Stimulated activated CD4-positive, alpha-beta T cell treated with anti-CD3 and anti-CD28 coated beads, Interleukin-2, amount 100 ng/mL, for 4 hours (primary cell): ENCODE measurements at places on chromosomes 7 and 10.
A peak's percentile ranks its signal among the peaks of the same experiment; 100 is the strongest.

DNA sequence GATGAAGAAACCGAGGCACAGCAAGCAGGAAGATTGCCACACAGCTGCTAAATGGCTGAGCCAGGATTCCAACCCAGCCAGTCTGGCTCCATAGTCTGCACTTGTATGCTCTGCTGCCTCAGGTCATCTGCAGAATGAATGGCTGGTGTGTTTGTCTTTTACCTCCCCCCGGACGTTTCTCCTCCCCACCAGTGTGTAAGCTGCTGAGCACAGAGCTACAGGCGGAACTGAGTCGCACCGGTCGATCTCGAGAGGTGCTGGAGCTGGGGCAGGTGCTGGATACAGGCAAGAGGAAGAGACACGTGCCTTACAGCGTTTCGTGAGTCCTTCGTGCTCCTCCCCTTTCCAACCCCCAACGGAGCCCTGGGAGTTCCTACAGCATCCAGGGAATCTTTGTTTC lies 2.6 kb downstream of the CNPY4 start:
- no peak for DNase-seq

- DNase-seq: no peak
Observed at GRCh38 chr10:90398566-90398965, 459.3 kb downstream of the HTR7 start.

- DNase-seq: no peak
Observed at GRCh38 chr7:46209611-46210388, 288.7 kb upstream of the IGFBP3 start.

GRCh38 chr10:44047361-44047760 lies 337.5 kb downstream of the CXCL12 start:
- no peak for DNase-seq

DNA sequence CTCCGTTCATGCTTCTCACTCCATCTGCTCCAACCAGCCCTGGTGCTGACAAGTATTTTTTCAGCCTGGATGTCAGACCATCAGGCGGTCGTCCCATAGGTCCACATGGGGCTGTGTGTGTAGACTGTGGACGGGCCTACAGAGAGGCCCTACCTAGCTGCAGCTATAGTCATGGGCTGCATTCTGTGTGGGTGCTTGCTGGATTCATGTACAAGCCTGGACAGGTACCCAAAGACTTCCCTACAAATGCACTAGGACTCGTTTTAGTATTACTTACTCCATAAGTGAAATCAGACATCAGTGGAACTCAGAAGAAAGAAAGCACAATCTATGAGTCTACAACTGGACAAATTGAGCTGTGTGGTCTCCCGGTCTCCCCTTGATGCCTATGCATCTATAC lies 146.8 kb downstream of the PKD1L1 start:
- DNase-seq: no peak

DNA sequence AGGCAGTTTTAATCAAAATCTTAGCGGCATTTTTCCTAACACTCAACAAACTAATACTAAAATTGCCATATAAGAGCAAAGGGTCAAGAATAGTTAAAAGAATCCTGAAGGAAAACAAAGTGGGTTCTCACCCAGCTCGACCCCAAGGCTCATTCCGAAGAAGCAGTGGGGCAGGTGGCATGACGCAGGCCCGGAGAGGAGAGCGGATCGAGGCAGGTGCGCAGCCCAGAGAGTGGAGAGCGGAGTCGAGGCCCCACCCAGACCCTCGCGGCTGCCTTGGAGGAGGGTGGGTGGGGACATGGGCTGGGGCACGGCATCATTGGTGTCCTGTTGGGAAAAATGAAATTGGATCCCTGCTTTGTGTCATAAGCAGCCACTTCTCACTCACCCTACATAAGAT lies 109.8 kb downstream of the INPP5A start:
- DNase-seq: no peak

- no peak for DNase-seq
Observed at GRCh38 chr7:100390286-100391009, 17.2 kb downstream of the PILRA start.

- DNase-seq: no peak
Observed at GRCh38 chr10:81894616-81895015, 19.6 kb downstream of the NRG3 start.

DNA sequence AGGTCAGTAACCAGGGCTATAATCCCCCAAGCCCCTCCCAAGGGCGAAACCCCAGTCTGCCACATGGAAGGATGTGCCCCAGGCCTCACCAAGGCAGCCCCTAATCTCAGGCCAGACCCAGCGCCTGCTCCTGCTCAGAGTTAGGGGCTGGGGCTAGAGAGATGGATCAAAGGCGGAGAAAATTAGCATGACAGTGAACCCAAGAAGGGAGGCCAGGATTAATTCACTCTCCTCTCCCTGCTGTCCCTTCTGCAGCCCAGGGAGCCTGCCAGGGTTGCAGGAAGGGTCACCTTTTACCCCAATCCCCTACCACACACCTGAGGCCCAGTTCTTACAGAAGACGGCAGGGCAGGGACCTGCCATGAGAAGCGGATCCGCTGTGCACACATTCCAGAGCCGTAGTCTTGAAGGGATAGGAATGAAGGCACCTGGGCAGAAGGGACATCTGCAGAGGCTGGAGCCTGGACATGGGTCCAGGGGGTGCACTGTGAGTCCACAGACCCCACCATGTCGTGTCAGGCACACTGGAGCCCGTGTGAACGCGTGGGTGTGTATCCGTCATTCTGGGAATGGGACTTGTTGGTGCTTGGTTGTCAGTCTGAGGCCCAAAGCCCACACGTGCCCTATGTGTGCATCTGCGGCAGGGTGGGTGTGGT lies 11.9 kb upstream of the ZMIZ1 start:
- no peak for DNase-seq

- DNase-seq: no peak
Observed at GRCh38 chr10:93915598-93915997, 21.8 kb downstream of the SLC35G1 start.

- DNase-seq: no peak
Observed at GRCh38 chr10:21807180-21807579, 196.3 kb downstream of the DNAJC1 start.

DNA sequence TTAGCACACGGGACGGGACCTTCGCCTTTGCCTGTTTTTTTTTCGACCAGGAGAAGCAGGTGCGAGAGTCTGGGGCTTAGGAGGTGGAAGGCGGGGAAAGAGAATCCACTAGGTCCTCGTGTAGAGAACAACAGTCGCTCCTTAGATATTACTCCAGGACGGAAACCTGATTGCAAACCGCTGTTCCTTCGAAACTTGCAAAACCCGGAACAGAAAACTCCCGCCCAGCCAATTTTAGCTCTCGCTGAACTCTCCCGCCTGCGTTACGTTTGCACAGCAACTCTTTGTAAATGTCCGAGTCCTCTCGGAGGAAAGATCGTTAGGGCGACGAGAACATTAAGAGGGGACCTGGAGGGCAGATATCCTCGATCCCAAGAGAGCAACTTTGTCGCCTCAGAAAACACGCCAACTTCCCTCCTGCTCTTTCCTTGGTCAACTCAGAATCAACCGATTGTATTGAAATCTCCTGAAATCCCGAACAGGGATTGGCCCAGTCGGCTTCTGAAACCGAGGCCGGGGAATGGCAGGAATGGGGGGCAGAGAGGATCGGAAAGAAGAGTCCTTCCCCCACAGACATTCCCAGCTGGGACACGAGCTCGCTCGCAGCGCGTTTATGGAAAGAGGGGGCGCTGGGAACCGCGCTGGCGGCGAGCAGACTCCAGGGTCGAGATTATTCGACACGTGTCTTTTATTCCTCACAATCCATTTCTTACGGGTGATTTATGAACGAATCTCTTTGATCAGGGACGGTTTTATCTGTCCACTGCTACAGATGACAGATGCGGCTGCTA lies 9.9 kb downstream of the TWIST1 start:
- no peak for DNase-seq

- DNase-seq: no peak
Observed at GRCh38 chr10:98915911-98916310, 319.7 kb downstream of the HPSE2 start.

DNA sequence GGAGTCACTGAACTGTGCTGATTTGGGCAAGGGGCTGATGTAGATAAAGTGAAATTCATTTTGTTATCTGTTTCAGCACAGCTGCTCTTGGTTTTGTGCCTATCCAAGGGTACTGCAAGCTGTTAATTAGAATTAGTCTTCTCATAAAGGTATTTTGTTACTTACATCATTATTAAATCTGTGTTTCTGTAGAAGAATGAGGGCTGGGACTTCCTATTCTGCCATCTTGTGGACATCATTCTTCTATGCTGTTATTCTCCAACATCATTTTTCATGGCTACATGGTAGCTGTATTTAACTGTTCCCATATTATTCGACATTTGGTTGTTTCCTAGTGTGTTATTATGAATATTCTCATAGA lies 76.2 kb upstream of the CCDC71L start:
- DNase-seq: no peak

- no peak for DNase-seq
Observed at GRCh38 chr7:133674079-133674763, 421.3 kb downstream of the EXOC4 start.

- peak; percentile 6 for DNase-seq
Observed at GRCh38 chr10:59880971-59881510, 25.3 kb downstream of the CCDC6 start.

DNA sequence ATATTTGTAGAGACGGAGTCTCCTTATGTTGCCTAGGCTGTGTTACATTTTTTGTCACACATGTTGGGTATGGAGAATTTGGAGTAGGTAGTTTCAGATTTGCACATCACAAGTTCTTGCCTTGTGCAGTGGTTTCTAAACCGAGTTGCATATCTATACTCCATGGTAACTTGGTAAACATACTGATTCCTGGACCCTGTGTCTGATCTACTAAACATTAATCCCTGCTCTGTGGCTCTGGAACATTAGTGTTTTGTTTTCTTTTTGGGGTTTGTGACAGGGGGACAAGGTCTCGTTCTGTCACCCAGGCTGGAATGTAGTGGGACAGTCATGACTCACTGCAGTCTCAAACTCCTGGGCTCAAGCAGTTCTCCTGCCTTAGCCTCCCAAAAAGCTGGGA lies 24.7 kb downstream of the AUTS2 start:
- no peak for DNase-seq

GRCh38 chr7:17581301-17581700 lies 282.8 kb downstream of the AHR start:
- DNase-seq: no peak

DNA sequence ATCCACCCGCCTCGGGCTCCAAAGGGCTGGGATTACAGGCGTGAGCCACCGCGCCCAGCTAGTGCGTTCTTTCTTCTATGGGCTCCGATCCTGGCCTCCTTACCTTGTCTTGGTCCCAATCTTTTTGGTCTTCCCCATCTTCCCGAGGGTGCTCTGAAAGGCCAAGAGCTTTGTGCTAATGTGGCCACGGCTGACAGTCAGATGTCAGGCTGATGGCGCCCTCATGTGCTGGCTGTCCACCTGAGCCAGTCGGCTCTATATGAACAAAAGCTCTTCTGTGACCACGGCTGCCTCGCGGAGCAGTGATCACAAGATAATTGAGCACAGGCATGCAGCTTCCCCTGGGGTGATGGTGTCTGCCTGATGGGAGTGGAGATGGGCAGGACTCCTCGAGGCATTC lies 11.0 kb upstream of the AHCYL2 start:
- DNase-seq: no peak
